Keratinocyte (primary cell): ENCODE measurements at places on chromosomes 3 and 15.

DNA sequence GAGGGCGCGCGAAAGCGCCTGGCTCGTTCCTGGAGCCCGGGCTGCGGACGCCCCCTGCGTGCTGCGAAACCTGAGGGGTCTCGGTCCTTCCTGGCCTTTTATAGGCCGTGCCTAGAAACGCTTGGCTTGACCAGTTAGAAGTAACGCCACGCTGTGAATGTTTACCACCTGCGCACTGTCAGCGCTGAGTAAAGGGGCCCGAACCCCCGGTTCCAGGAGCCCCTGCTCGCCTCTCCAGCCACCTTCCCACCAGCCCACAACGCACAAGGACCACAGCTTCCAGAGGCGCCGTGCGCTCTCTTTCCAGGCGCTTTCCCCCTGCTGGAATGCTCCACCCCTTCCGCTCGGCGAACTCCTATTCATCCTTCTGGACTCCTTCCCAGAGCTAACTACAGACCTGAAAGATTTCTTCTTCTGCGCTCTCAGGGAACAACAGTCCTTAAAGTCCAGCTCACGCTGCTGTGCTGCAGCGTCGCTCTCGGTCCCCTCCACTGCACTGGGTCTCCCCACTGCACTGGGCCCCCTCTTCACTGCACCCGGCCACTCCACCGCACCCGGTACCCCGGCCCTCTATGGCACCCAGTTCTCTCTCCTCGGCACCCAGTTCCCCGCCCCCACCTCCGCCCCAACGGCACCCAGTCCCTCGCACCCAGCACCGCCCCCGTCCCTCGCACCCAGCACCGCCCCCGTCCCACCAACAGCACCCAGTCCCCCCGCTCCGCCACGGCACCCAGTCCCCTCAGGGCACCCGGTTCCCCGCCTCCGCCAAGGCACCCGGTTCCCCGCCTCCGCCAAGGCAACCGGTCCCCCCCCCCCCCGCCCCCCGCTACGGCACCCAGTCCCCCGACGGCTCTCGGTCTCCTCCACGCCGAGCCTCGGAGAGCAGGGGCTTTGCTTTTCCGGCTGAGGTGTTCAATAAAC is 69.8 kb downstream of the SQOR start:
- no peak for DNase-seq

DNA sequence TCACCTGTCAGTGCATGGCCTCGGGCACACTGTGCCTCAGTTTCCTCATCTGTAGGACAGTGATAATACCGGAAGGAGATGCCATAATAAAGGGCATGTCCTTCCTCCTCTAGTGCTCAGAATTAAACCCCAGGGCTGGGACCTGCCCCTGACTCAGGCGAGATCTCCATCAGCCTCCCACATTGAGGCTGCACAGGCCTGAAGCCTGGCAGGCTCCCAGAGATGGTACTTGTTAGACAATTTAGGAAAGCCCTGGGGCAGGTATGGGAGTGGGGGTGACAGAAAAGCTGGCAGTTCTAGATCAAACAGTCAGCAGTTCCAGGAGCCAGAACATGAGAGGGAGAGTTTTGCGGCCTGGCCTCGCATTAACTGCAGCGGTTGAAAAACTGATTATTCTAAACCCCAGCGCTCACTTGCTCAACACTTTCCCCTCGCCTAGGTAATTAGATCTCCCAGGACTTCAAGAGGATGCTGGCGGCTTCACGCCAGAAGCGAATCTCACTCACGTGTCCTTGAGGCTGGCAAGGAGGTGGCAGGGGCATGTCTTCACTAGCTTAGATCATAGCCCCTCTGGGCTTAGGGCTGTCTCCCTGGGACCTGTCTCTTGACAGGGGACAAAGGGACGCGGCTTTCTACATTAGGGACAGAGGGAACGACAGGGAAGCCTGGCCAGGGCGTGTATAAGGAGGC is 73.1 kb downstream of the ATP2B2 start:
- DNase-seq, result no peak

GRCh38 chr3:169246158-169246557 is 417.4 kb downstream of the MECOM start:
- DNase-seq, result no peak

- no peak for DNase-seq
These were observed 324.5 kb downstream of the TBL1XR1 start for GRCh38 chr3:176872771-176873209.

DNA sequence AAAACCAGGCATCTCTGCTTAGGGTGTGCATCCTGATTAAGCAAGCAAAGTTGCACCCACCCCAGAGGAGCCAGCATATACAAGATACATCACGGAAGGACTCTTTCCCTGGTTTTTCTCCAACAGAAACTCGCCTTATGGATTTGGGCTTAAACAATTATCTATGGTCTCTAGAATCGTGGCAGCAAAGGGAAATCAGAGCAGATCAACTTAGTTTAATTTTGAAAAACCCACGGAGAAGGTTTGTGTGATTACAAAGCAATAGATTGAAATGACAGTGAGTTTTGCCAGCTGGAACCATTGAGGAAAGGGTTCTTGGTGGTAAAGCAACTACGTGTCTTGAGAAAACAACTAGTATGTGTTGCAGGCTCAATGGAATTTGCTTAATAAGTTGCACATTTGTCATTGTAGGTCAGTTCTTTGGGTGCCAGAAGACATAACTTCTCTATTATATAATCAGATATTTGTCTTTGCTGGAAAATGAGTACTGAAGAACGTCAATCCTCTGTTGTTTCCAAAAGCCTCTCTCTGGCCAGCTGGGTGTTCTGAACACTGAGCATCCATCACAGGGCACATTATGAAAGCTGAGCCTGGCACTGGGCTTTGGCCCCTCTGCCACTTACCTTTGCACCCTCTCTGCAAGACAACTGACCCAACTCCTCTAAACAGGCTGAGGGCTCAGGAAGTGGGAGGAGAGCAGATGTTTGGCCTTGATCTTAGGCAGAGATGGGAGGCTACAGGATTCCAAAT is 75.7 kb upstream of the FBN1 start:
- no peak for DNase-seq

- no peak for DNase-seq
These were observed 4.7 kb downstream of the DMXL2 start for GRCh38 chr15:51617886-51618285.

DNA sequence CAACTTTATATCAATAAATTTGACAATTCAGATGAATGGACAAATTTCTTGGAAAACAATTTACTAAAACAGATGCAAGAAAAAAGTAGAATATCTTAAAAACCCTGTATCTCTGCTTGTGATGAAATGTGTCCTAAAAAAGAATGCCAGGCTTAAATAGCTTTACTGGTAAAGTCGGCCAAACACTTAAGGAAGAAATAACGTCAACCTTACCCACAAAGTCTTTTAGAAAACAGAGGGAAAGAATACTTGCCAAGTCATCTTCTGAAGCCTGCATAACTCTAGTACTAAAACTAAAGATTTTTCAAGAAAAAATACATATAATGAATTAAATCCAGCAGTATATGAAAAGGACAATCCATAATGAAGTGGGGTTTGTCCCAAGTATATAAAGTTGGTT is 111.1 kb downstream of the RASA2 start:
- no peak for DNase-seq

- peak; percentile 36 for DNase-seq
These were observed at the start of gene ABHD14A for GRCh38 chr3:51974963-51975851. Gene ABHD14A, plus strand, starts transcription at chr3:51975064. Its CDS starts 72 bp downstream, at chr3:51975136.

DNA sequence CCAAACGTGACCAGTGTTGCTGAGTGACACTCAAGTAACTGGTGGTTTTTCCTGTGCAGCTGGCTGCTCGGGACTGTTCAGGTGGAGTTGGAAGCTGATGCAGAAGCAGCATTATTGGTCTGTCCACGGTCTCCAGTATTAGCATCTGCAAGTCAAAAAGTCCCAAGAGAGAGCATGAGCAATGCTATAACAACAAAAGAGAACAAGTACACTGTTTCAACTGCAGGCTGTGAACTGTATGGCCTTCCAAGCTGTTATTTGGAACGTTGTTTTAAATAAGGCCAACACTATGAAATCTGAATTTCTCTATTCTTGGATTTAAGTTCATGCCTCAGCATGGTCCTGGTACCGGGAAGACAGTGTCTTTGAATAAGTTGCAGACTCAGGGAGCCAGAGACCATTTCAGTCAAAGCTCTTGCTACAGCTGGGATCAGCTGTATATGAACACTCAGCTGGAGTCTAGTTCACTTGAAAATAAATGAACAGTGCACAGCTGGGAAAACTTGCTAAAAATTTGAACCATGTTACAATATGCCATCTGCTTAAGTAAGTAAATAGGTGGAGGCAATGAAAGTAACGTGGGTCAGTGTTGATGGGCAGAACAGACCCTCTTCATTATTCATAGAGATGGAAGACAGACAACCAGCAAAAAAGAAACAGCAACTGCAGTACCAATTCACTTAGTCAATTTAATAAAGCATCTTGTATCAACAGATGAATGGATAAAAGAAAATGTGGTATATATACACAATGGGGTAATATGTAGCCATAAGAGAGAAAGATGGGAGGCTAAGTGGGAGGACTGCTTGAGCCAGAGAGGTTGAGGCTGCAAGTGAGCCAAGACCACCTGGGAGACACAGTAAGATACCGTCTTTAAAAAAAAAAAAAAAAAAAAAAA is 45.1 kb downstream of the NR1I2 start:
- no peak for DNase-seq

GRCh38 chr3:126438186-126438585 is 37.5 kb downstream of the ZXDC start:
- DNase-seq, result no peak

GRCh38 chr15:58690703-58691102 is 58.8 kb downstream of the ADAM10 start:
- DNase-seq, result no peak

DNA sequence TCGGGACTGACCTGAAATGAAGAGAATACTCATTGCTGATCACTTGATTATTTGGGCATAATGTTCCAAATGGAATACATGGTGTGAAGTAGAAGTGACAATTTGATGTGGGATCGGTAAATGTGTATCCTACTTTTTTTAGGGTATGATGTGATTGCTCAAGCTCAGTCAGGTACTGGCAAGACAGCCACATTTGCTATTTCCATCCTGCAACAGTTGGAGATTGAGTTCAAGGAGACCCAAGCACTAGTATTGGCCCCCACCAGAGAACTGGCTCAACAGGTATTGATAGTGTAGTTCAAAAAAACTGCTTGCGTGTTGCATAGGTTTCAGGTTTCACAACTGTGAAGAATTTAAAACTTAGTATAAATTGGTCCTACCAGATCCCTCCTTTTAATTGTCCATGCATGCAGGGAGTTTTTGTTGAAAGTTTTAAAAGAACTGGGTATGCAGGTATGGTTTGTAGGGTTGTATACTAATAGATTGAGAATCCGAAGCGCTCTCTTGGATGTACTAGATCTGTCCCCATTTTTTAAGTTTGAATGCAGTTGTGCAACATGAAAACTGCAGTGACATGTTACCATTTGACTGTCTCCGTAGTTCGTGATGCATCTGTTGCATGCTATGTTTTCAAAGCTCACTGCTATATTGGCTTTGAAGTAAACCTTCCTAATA is 1.6 kb downstream of the EIF4A2 start:
- DNase-seq, result no peak

- DNase-seq, result no peak
These were observed 113.7 kb upstream of the NSMCE3 start for GRCh38 chr15:29383367-29383766.

- DNase-seq, result no peak
These were observed 39.8 kb downstream of the THRB start for GRCh38 chr3:24454856-24455255.

DNA sequence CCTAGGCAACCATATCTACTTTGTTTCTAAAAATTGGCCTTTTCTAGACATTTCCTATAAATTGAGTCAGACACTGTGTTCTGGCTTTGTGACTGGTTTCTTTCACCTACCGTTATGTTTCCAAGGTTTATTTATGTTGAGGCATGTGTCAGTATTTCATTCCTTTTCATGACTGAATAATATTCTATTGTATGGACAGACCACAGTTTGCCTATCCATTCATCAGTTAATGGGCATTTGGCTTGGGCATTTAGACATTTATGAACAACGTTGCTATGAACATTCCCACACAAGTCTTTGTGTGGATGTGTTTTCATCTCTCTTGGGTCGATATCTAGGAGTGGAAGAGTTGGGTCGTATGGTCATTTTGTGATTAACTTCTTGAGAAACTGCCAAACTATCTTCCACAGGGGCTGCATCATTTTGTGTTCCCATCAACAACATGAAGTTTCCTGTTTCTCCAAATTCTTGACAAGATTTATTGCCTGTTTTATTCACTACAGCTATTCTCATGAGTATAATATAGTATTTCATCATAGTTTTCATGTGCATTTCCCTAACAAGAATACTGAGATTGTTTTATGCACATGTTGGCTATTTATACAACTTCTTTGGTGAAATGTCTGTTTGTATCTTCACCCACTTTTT is 3.5 kb upstream of the EFCC1 start:
- DNase-seq, result no peak

- DNase-seq, result no peak
These were observed 188.1 kb downstream of the FNDC3B start for GRCh38 chr3:172227340-172228035.

DNA sequence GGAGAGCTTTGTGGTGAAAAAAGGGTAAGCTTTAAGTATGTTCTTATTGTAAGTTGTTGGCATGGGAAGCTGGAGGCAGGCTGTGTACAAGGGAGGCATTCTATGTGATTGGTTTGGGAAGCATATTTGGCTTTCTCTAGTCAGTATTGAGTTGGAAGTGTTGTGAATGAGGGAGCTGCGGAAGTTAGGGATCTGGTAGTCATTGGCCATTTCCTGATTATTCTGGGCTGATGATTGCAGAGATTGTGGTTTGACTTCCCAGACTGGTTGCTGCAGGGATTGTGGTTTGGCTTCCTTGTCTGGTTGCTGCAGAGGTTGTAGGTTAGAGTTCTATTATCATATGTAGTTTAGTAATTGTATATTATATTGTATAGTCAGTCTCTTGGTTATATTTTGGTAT is 21.0 kb downstream of the STXBP5L start:
- DNase-seq, result no peak

DNA sequence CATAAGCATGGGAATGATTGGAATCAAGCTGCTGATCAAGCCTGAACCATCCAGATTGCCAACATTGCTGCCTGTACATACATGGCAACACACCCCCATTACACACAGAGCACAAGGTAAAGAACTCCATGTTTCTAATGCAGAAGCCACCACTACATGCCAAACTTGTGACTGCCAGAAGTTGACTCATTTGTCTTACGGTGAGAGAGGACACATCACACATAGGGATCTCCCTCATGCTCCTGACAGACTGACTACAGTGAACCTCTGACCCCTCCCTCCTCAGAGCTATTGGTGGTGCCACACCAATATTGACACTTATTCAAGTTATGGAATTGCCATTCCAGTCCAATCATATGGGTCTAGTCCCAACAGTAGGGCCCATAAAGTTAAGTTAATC is 42.3 kb downstream of the EFHB start:
- no peak for DNase-seq

DNA sequence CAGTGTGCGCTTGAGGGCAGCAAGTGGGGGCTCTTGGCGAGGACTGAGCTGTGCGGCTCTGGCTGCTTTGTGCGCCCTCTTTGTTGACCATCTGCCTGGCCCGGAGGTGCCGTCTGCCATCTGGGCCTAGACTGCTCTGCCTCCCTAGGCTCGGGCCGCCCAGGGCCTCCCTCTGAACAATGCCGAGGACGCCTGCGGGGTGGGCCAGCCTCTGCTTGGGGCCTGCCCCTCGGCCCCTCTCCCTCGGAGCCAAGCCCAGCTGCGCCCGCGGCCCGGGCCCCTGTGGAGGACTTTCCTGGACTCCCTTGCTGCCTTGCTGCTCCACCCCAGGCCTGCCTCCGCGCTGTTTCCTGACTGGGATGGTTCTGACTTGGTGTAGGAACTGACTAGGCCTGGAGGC is 31.9 kb upstream of the SPSB4 start:
- DNase-seq, result no peak
